Activated effector memory CD4-positive, alpha-beta T cell treated with Interleukin-2 at 50 U/mL for 16 hours (primary cell): ENCODE measurements at places on chromosomes 5 and 9.

DNA sequence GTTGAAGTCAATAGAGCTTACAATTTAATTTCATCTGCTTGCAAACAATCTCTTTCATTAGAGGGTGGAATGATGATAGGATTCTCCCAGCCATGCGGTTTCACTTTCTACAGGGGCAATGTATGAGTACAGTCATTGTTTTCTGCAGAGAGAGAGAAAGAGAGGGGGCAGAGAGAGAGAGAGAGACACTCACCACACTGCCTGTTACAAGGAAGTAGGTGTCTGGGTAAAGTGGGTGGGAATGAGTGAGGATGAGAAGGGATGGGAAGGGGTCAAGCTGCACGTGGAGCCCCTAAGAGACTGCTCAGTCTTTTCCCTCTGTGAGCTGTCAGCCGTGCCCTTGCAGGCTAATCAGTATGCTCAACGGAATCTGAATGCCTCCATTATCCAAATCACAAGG, 454.3 kb downstream of the KDM4C start:
- no peak for DNase-seq

DNA sequence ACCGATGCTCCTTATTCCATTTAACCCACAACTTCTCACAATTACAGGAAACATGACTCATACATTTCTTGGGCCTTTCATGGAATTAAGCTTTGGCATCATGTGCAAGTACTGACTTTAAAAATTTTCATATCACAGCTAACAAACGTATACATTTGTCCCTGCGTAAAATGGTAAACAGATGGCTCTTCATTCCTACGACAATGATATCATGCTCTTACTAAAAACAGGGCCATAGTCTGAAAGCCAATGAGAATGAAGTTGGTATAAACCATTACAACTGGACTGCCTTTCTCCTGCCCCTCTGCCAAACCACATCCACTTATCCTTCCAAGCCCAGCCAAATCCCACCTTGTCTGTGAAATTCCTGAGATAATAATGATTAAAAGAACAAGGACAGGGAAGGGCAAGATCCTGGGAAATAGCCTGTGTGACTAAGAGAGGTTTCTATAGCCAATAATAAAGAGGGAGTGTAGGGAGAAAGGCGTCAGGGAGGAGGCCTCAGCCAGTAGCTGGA, 44.9 kb upstream of the ZNF366 start:
- DNase-seq, result no peak

- no peak for DNase-seq
Measured at GRCh38 chr9:92576175-92576574, 40.4 kb upstream of the ECM2 start.

- no peak for DNase-seq
Measured at GRCh38 chr9:91760906-91761305, 189.1 kb downstream of the ROR2 start.

- DNase-seq, result no peak
Measured at GRCh38 chr9:106322706-106323245, 540.2 kb upstream of the ZNF462 start.

GRCh38 chr9:111833941-111834340, 39.2 kb upstream of the SHOC1 start:
- no peak for DNase-seq

DNA sequence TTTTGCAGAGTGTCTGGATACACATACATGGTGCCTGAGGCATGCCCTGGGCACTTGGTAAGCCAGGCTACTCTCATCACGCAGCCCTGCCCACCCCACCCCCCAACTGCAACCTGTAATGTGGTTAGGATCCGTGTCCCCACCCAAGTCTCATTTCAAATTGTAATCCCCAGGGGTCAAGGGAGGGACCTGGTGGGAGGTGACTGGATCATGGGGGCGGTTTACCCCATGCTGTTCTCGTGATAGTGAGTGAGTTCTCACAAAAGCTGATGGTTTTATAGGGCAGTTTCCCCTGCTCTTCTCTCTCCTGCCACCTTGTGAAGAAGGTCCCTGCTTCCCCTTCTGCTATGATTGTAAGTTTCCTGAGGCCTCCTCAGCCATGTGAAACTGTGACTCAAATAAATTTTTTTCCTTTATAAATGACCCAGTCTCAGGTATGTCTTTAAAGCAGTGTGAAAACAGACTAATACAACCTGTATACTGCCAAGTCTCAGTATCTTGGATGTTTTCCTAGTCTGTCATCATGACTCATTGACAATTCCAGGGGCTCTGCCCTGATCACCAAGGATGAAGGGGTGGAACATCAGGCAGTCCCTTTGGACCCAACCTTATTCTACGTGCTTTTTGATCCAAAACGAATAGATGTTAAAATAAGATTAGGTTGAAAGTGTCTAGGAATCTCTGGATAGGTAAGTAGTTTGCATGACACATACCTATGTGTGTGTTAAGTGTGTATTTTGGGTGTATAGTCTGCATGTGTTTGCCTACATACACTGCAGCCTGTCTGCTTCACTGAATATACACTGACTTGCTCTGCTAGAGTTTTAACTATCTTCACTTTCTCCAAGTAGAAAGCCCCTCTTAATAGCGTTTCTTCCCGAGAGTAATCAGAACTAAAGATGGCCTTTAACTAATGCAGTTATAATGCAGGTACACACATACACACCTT, 293.8 kb downstream of the SLIT3 start:
- no peak for DNase-seq

DNA sequence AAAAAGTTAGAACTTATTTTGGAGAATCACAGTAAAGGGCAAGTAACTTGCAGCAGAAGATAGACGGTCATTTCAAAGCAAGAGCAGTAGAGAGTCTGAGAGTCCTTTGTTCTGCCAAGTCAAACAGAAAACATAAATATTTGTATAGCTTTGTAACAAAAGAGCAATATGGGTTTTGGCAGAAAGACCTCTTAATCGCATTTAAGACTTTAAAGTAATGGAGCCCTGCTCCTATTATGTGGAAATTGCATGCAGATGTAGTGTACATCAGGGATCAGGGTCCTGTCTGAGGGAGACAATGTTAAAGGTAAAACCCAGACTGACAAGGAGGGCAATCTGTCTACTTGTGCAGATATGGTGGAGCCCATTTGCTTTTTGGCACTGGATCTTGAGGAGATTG, 87.2 kb downstream of the PGM5 start:
- no peak for DNase-seq

- DNase-seq, result no peak
Measured at GRCh38 chr5:132748522-132749000, 1.3 kb downstream of the CCNI2 start.

DNA sequence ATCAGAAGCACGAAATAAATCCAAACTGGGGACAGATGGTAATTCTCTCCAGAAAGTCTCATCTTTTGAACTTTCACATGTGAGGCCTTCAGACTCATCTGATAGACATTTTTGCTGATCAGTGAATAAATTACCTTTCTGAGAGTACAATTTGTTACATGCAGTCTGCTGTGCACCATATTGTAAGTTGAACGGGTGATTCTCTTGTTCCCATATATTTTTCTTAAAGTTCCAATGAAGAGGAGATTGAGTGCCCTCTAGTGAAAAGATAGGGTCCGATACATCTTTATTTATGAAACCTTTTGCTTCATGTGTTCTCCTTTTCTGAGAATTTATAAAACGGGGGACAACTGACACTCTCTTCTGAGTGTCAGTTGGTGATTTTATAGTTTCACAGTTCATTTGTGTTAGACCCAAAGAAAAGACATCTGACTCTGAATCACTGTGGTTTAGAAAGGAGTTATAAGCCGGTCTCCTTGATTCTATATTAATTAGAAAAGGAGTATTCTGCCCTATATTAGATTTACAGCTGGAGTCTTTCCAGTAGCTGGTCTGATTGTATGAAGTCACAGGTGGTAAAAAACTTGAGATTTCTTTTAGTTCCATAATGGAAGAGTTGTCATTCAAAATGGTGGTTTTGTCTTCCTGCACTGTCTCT, 30.4 kb downstream of the GNG10 start:
- no peak for DNase-seq

DNA sequence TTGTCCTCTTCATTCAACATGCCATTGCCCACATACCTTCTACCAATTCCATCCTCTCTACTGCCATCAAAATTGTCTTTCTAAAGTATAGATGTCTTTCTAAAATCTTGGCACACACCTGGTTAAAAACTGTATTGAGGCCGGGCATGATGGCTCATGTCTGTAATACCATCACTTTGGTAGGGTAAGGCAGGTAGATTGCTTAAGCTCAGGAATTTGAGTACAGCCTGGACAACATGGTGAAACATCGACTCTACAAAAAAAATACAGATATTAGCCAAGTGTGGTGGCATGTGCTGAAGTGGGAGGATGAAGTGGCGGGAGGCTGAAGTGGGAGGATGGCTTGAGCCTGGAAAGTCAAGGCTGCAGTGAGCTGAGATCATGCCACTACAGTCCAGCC, 412.1 kb downstream of the TMEM38B start:
- no peak for DNase-seq

GRCh38 chr5:73431204-73431851, 17.2 kb downstream of the FOXD1 start:
- DNase-seq, result no peak

- DNase-seq, result no peak
Measured at GRCh38 chr9:109908459-109909390, 128.7 kb downstream of the PALM2AKAP2 start.

DNA sequence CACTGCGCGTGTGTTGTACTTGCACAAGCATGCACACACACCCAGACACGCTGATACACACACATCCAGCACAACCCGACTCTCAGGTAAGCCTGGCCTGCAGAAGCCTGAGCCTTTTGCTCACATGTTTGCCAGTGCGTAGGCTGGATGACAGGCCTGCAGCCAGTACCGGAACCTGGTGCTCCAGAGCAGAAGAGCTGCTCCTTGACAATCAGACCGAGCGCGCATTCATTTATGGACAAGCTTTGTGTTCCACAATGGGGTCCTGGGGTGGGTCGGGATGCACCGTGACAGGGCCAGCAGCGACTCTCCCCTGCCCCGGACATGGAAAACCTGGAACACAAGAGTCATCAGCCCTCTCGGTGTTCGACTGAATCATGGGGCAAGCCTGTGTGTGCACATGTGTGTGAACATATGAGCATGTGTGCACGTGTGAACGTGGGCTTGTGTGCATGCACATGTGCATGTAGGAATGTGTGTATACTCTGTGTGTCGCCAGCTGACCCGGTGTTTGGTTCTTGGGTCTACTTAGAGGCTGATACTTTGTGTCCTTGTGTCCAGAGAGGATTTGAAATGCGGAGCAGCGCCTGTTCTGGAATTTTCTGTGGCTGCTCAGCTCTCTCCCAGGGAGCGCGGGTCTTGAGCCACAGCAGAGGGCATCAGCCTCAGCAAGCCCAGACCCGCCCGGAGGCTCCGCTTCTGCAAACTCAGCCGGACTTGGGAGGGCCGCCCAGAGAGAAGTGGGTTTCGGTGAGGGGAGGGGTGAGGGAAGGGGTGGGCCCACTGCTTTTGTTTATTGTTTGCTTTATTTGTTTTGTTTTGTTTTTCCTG, 32.2 kb downstream of the IRX4 start:
- DNase-seq, result no peak

DNA sequence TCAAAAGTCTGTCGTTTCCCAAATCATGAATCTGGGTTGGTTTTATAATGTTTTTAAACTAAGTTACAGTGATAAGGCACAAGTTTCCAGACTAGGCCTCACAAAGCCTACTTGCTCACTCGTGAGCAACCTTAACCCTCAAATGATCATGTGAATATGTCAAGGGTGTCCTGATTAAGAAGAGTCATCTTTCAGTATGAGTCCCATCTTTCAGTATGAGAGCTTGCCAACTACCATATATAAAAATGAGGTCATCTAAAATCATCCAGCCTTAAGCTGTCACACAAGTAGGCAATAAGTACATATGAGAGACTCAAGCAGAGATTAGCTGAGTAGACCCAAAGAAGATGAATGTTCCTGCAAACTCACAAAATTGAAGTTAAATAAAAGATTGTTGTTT, 668.4 kb upstream of the FAM174A start:
- DNase-seq, result no peak
